ENCODE measurements at places on chromosomes 4 and X.

GRCh38 chr4:132328761-132329160, 820.3 kb upstream of the PCDH10 start:
- H3K36me3 ChIP-seq = no peaks in the 10 kb centered on the region
- H3K27me3 ChIP-seq = no peaks in the 10 kb centered on the region

DNA sequence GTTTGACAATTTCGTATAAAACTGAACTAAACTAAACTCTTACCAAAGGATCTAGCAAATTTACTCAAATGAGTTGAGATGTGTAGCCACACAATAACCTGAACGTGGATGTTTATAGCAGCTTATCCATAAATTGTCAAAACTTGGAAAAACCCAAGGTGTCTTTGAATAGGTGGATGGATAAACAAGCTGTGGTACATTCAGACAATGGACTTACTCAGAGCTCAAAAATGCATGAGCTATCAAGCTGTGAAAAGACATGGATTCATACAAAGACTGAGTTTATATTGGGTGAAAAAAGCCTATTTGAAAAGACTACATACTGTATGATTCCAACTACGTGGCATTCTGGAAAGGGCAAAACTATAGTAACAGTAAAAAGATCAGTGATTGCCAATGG, 69.5 kb downstream of the LARP1B start:
- H3K4me1 ChIP-seq = no peaks in the 10 kb centered on the region
- H3K4me3 ChIP-seq = no peak overlapping the region
- no peak for DNase-seq

DNA sequence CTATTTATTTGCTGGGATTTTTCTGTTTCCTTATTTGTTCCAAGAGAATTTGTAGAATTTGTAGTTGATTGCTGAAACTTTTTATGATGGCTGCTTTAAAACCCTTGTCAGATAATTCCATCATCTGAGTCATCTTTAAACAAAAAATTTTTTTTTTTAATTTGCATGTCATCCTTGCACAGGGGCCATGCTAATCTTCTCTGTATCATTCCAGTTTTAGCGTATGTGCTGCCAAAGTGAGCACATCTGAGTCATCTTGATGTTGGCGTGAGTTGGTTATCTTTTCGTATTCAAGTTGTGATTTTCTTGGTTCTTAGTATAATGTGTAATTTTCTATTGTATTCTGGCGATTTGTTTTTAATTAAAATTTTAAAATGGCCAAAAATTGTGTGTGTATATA, 18.7 kb upstream of the ZNF157 start:
- peaks cover 8% of the 10 kb centered on the region for H3K27me3 ChIP-seq
- no peak overlapping the region for H3K4me3 ChIP-seq
- H3K27ac ChIP-seq = no peak overlapping the region
- H3K36me3 ChIP-seq = peaks cover 4% of the 10 kb centered on the region

GRCh38 chr4:24824720-24825119, 29.3 kb downstream of the SOD3 start:
- no peak for DNase-seq
- H3K4me3 ChIP-seq = no peak overlapping the region
- H3K27me3 ChIP-seq = no peaks in the 10 kb centered on the region
